ENCODE measurements at places on chromosomes 7 and 10. TPM values are rescaled to one million over a fixed set of nuclear protein-coding genes. Genes with fewer than 3 reads are reported as not detected.

- DNase-seq, result no peak
Measured at GRCh38 chr7:88002617-88003016, 68.6 kb downstream of the ADAM22 start.

DNA sequence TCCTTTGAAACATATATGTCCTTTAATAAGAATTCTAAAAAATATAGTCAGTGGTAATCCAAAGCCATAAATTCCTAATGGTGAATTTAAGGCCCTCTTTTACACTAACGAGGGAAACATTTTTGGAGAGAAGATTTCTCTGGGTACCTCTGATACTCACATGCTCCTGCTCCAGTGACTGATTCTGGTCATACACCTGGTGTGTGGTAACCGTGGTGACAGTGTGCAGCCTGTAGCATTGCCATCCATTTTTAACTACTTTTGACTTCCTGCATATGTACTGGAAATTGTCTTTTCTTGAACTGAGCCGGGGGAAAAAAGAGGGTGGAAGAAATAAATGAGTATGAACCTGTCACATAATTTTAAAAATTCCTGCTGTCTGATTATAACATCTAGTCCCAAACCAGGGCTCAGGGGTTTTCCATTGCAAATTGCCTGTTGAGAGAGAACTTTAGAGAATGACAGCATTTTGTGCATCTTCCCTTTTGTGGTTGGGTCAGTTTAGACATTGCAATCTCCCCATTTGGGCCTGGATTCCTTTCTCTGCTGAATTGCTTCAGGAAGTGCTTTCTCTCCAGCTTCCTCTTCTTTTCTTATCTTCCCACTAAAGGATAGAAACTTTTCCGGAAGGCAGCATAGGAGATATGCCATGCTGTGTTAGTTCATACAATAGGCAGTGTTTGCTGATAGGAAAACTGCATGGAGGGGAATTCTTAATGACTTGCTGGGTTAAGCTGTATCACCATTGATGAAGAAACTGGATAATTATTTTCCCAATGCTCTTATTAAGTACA lies 125.5 kb downstream of the GRM3 start:
- no peak for DNase-seq

DNA sequence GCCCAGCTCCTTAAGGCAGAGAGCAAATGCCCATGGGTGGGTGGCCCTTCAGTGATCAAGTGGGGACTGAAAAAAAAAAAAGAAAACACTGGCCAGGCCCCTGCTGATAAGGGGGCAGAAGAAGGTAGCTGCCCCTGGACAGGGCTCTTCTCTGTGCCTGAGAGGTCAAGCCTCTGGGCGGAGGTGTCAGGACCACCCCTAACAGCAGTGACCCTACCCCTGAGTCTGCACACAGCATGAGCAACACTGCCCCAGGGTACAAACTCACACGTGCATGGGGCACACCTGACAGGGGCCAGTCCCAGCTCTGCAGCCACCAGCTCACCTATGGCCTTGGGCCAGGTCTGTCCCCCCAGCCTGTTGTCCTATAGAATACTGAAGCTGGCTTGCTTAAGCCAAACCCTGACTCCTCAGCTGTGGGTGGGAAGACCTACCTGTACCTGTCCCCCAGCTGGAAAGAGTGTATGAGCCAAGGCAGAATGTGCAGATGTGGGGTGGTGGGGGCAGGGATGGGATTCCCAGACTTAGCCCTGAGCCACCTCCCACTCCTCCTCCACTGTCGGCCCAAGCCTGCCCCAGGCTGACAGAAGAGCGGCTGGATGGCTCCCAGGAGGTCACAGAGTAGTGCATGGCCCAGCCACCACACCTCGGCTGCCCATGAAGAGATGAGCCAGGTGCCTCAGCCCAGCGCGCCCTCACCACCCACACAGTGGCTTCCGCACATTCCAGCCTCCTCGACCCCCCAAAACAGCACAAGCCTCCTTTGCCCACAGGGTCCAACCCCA lies 23.7 kb downstream of the KCNH2 start:
- no peak for DNase-seq

GRCh38 chr10:89392974-89393373 lies 551 bp downstream of the IFIT1 start:
- peak; percentile 61 for DNase-seq

DNA sequence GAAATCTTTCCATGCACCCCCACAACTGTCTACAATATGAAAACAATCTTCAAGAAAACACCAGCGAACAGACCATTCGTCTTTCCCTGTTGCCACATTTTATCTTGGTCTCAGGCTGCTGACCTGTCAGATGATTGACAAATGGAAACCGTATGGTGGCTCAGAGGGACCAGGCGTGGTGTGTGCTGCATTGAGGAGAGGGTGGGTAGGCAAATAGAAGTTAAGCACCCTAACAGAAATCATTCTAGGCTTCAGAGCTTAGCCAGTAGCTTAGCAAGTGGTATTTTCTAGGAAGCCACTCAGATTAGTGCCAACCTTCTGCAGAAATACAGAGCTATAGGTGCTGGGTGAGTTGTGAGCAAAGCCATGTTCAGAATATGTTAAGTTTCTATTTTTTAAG lies 114.9 kb downstream of the DPP6 start:
- no peak for DNase-seq

- no peak for DNase-seq
Measured at GRCh38 chr10:78528749-78529204, 495.1 kb downstream of the RPS24 start.

DNA sequence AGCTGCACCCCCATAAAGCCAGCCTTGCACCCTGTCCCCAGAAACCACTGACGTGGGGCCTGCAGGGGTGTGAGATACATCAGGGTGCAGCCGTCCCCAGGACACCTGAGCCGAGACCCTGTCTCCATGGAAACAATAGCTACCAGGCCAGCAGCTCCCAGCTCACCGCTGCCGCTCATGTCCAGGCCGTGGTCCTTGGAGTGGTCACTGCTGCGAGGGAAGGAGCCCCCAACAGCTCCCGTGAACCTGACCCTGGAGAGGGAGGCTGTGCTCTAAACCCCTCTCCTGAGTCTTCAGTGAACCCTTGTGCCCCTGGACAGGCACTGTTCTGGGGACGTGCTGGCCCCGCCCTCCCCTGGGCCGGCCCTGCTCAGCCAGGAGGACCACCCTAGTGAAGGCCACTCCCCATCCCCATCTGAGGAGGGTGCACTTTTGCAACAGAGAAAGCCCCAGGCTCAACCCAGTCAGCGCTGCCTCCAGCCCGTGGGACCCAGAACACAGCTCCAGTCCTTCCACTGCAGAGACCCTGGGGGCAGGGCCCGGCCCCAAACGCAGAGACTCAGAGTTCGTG lies 19.6 kb upstream of the INPP5A start:
- no peak for DNase-seq

DNA sequence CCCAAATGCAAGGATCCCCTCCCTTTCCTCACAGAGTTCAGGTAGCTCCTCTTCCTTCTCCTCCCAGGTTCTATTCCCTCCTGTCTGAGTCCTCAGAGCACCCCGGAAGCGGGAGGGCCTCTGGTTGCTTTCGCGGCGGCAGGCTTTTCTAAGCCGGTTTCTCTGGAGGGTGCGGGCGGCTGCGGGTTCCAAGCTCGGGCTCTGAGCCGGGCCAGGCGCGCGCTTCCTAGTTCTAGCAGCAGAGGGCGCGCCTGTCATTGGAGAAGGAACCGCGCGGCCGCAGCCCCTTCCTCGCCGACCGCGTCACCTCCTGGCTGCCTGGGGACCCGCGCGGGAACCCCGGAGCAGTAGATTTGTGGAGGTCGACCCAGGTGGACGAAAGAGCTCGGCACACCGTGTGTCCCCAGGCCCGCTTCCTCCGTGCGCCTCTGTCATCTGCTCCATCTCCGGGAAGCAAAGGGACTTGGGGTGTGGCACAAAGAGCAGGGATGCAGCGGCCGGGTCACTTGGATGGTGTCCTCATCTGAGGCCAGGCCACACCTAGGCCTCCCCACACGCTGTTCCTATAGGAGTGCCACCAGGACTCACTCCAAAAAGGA lies 389.0 kb upstream of the PODXL start:
- peak; percentile 27 for DNase-seq

GRCh38 chr10:50286517-50286916 lies 35.2 kb upstream of the ASAH2 start:
- DNase-seq, result no peak

GRCh38 chr10:127735156-127735555 lies 1.8 kb upstream of the FOXI2 start:
- DNase-seq, result no peak

The UTF1 gene
- total RNA-seq, result not detected

The ATP5F1C gene
- 437 TPM for total RNA-seq

The OR6B1 gene
- total RNA-seq, result not detected

The ARL4A gene
- total RNA-seq, result 154 TPM

The DKK1 gene
- 31.2 TPM for total RNA-seq

The PRPS1L1 gene
- not detected for total RNA-seq

Measured in H4 (cell line).